ENCODE measurements at places on chromosomes 11 and 22.

DNA sequence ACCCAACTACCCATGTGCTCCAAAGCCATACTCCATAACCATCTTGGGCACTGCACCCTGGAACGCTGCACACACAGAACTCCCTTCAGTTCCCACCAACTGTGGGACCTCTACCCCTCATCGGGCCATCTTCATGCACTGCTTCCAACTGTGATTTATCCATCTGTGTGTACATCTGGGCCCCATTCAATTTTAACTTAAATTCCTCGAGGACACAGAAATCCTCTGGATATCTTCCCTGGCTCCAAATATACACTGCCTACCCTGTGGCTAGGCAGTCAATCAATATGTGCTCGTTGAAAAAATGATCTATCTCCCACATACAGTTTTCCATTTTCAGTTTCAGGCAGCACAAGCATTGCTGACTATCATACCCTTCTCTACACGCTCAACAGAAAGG is 4.9 kb downstream of the FEZ1 start:
- no peak for DNase-seq

- DNase-seq: no peak
Measured at GRCh38 chr11:123173040-123173855, 21.8 kb downstream of the CLMP start.

DNA sequence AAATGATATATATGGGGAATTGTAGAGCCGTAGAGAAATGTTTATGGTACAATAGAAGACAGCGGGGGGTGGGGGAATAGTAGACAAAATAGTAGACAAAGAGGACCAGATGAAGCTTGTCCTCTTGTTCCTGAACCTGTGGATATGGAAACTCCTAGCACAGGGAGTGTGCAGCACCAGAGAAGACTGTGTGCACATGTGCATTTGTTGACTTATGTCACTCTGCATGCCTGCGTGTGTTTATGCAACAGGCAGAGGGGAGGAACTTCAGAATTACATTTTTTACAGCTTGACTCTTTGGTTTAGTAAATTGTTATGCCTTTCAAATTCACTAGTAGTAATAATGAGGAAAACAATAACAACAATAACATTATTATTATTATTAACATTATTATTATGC is 36.0 kb downstream of the TENM4 start:
- DNase-seq: no peak

DNA sequence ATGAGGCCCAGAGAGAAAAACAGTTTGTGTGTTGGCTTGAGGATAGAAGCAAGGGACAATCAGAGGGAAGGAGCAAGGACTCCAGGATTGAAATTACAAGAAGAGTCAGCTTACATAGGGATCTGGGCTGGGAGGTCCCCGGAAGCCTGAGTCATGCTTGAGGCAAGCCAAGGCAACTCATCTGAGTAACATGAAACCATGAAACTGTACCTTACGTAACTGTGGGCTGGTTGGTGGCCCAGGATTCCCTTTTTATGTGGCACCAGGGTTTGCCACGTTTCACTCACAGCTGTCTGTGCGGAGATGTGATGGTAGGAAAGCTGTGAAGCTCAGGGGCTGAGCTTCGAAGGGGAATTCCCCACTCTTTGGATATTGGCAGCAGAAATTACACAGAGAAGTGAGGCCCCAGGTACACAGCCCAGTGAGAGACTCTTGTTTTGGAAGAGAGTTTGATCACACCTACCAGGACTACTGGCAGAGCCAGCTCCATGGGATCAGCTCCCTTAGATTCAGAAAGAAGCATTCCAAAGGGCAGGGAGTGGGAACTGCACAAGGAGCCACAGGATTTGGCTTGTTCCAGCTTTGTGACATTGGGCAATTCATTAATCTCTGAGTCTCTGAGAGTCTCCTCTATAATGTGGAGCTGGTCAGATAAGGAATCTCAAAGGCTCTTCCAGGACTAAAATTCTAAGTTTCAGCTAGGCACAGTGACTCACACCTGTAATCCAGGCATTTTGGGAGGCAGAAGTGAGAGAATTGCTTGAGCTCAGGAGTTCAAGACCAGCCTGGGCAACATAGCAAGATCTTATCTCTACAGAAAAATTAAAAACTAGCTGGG is 7.8 kb downstream of the SLC5A1 start:
- no peak for DNase-seq

DNA sequence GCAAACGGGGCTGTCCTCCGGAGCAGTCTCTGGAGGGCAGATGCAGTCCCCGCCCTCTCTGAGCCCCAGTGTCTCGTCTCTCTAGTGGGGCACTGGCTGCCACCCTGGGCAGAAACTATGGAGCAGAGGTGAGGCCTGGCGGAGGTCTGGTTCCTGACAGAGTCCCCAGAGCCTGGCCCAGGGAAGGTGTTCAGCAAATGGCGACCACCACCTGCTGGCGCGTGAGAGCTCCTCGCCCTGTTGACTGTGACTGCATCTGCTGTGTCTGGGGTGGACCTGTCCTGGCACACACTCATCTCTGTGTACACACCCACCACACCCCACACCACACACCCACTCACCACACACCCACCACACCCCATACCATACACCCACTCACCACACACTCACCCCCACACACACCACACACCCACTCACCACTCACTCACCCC is 18.3 kb upstream of the TTLL12 start:
- no peak for DNase-seq

- DNase-seq: peak; percentile 65
Measured at GRCh38 chr11:94938095-94939055, 35.0 kb downstream of the CWC15 start.

GRCh38 chr11:75271730-75272129 is 31.2 kb downstream of the TPBGL start:
- no peak for DNase-seq
